ENCODE measurements at places on chromosomes 2 and 18. TPM values are rescaled to one million over a fixed set of nuclear protein-coding genes. Genes with fewer than 3 reads are reported as not detected.
A peak's percentile ranks its signal among the peaks of the same experiment; 100 is the strongest.

Gene ABCB6
- 36.7 TPM for polyA plus RNA-seq

Gene EIF5B
- 56.5 TPM for polyA plus RNA-seq

Gene ABHD1
- polyA plus RNA-seq = 1.2 TPM

Gene SERPINB12
- polyA plus RNA-seq = not detected

Gene ASB3
- polyA plus RNA-seq = 26.9 TPM

Gene MOCOS
- polyA plus RNA-seq = 0.82 TPM

Gene HK2
- 10.6 TPM for polyA plus RNA-seq

Gene ELP2
- 82.7 TPM for polyA plus RNA-seq

Gene DES
- polyA plus RNA-seq = 6.8 TPM

Gene TEX44
- not detected for polyA plus RNA-seq

Gene EVX2
- polyA plus RNA-seq = not detected

Gene AKAIN1
- polyA plus RNA-seq = not detected

Gene ABCG5
- 0.42 TPM for polyA plus RNA-seq

Gene EPAS1
- polyA plus RNA-seq = 49.1 TPM

DNA sequence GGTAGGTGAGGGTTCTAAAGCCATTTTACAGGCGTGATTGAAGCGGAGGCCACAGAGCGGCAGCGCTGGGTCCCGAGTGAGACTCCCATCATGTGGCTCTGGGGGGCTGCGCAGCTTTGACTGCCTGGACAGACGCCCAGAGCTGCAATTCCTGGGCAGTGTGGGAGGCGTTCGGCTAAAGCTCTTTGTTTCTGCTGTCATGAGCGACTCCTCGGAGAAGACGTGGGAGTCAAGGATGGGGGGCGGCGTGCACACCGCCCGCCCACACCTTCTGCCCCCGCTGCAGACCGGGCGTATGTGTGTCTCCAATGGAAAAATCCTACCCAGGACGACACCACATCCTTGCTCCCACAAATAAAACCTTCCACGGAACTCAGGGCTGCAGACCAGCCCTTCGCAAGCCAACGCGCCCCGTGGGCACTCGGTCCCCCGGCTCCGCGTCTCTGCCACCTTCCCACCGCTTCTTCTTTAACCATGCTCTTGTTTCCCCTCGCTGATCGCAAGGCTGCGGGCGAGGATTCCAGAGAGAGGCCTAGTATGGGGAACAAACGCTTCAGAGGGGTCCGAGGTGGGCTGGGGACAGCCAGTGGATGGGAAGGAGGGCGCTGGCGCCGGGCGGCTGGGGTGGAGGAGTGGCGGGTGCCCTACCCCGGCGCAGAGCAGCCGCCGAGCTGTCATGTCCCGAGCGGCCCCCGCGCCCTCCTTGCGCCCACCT, 680 bp upstream of the LBH start:
- peak; percentile 73 for DNase-seq

DNA sequence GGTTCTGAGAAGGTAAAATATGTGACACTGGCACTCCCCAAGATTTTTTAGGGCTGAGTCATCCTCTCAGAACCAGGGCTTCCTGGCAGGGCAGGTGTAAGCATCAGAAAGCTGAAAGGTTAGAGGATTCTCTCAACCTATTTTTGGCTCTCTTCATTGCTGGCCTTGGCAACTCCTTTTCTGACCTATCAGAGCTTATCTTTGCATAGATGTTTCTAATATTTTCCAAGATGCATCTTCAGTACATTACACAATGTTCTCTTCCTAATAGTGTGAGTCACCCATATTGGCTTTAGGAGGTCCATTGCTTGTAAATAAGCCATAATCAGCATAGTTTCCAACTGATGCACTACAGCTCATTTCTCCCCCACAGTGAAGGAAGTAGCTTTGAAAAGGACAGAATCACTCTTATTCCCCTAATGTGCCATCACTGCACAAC, 2008.4 kb upstream of the PIK3C3 start:
- DNase-seq = no peak

- no peak for DNase-seq
Measured at GRCh38 chr2:18085593-18085992, 207.1 kb downstream of the KCNS3 start.

- no peak for DNase-seq
Measured at GRCh38 chr18:40056079-40056692, 1898.8 kb upstream of the PIK3C3 start.

DNA sequence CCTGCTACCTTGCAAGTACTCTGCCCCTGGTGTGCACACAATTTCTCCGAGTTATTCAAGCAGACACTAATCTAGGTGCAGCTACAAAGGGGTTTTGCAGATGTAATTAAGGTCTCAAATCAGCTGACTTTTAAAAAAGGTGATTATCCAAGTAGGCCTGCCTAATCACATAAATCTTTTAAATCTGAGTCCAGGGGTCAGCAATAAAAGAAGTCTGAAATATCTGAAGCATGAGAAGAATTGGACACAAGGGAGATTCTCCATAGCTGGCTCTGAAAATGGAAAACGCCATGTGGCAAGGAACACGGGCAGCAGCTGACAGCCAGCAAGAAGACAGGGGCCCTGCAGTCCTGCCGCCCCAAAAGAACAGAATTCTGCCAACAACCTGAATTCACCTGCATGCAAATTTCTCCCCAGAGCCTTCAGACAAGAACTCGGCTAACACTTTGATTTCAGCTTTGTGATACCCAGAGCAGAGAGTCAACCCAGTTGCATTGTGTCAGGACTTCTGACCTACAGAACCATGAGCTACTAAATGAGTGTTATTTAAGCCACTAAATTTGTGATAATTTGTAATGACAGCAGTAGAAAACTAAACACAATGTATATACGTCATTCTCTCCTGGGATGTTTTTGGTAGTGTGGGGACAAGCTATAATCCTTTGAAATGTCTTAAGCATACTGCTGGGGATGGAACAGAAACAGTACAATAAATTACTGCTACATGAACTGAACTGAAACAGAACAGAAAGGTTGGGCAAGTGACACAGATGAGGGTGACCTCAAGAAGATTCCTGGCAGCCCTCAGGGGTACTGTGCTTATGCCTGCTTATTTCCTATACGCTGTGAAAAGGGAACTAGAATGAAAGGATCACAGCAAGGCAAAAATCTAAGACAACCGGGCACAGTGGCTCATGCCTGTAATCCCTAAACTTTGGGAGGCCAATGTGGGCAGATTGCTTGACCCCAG, 3.2 kb downstream of the INO80C start:
- DNase-seq = no peak

- no peak for DNase-seq
Measured at GRCh38 chr18:63002803-63003445, 287.6 kb downstream of the PHLPP1 start.

DNA sequence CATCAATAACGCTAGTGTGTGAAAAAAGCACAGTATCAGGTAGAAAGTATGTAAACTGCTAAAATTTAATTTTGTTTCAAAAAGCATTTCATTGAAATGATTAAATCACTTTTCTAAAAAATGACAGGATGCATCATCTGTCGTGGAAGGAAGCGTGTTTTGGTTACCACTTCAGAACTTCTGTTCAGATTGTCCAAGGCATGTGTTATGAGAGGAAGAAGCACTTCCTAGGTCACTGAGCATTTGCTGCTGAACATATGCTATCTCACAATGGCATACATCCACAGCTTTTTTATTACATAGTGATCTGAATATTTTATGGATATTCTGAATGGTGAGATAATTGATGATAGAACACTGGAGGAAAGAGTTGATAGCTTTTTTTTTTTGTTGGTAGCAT, 737.5 kb downstream of the SATB2 start:
- DNase-seq = no peak

- DNase-seq = no peak
Measured at GRCh38 chr18:75048776-75049454, 160.0 kb downstream of the PTGR3 start.

DNA sequence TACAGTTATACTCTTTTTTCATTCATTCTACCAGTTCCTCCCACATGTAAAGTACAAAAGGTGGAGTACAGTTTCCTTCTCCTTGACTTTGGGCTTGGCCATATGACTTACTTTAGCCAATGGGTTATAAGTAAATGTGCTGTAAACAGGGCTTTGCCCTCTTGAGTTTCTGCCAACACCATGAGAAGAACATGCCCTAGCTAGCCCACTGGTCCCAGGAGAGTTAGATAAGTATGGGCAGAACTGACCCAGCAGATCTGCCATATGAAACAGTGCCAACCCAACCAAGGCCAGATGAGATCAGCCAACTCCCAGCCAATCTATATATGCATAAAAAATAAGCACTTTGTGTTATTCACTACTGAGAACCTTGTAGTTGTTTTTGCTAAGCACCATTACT, 25.5 kb downstream of the ZC3H8 start:
- DNase-seq = no peak

DNA sequence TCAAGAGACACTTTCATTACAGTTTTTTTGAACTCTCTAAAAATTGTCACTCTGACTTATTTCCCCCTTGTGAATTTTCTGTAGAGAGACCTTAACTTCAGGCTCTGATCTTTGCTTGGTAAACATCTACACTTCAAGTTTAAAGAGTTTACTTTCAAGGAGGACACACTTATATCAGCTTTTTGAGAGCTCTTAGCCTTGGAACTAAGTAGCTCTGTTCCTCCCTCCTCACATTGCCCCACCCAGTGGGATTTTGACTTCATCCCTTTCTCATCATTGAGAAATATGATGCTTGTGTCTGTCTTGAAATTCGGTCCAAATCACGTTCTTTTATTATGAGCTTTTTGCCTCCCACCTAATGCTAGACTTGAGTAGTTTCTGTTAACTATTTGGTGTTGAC, 433.4 kb upstream of the MEIS1 start:
- DNase-seq = no peak

GRCh38 chr2:60834270-60834717, 47.1 kb upstream of the REL start:
- no peak for DNase-seq

DNA sequence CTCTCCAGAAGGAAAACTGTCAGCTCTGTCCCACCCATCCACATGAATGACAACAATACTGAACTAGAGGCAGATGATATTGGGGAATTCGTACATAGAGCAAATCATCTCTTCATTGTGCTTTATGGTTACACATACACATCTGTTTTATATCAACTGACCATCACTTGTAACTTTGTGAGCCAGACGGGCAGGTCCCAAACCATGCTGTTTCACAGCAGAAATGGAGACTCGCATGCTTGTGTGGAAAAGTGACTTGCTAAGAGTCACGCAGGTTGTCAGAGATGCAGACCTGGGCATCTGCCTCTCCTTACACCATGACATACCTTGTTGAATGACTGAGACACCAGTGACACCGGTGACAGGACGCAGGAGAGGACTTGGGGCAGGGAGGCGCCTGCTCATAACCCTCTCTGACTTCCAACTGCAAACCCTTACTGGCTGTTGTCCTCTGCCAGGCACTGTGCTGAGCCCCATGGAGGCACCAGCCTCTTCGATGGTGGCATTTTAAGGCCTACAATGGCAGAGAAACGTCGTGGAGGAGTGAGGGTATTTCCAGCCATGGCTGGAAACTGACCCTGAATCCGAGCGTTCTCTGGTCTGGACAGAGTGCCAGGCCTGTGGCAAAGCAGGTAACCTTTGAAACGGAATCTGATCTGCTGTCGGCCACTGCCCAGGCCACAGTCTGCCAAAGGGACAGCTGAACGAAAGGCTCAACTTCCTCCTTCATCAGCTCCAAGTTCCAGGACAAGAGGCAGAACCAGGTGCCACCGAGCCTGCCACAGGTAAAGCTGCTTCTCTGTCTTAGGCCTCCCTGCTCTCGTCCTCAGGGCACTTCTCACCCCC, 26.9 kb upstream of the ROCK2 start:
- DNase-seq = no peak

DNA sequence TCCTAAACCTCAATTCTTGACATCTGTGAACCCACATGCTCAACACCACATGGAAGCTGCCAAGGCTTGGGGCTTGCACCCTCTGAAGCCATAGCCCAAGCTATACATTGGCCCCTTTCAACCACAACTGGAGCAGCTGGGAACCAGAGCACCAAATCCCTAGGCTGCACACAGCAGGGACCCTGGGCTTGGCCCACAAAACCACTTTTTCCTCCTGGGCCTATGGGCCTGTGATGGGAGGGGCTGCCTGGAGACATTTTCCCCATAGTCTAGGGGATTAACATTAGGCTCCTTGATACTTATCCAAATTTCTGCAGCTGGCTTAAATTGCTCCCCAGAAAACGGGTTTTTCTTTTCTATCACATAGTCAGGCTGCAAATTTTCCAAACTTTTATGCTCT, 40.3 kb downstream of the EXOC6B start:
- DNase-seq = no peak

- no peak for DNase-seq
Measured at GRCh38 chr18:26458526-26459232, 89.7 kb downstream of the KCTD1 start.

- no peak for DNase-seq
Measured at GRCh38 chr2:233756429-233757081, 3.5 kb upstream of the UGT1A1 start.

DNA sequence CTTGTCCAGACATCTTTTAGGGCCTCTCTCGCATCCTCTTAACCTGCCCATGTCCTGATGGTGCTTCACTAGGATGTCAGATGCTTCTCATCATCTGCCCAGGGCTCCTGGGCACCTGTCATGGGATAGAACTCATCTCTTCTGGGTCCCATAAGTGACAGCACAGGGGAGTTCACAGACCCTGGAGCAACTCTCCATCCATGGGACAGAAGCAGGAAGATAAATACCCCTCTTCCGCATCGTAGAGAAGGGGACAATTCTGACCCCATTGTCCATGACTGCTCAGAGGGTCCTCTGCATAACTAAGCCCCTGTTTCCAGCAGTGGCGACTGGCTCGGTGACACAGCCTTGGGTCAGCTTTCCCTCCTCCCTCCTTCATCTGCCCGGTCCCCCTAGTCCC, 82.3 kb downstream of the TWIST2 start:
- DNase-seq = no peak

- DNase-seq = no peak
Measured at GRCh38 chr2:181165199-181165868, 184.9 kb downstream of the UBE2E3 start.

GRCh38 chr2:2733818-2734217, 402.7 kb upstream of the MYT1L start:
- DNase-seq = no peak

DNA sequence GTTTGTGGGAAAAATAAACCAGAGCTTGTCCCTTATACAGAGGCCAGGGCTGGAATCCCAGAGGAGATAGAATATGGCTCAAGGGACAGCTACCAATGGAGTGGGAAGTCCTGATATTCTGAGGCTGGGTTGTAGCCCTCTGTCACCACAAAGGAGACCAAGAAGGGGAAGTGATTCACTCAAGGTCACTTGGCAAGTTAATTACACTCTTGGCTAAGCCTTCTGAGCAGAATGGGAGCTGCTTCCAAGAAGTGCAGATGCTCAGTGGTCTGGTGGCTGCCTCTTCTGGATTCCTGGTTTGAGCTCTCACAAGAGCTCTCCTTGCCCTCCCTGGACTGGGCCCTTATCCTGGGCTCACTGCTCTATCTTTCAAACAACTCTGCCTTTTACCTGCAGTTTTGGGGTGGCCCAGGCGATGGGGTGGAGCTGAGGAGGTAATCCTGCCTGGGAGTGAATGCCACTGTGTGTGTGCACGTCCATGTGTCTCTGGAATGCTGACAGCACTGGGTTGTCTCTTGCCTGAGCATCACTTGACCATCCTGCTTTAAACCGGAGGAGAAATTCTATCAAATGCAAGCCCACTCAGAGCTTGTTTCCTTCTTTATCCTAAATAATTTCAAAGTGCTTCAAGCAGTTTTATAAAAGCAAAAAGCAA, 168.2 kb downstream of the KCNS3 start:
- no peak for DNase-seq
